T-helper 22 cell (primary cell): ENCODE measurements at places on chromosomes 1 and 21.

- DNase-seq: no peak
Observed at GRCh38 chr1:228437424-228437962, 20.8 kb upstream of the TRIM17 start.

DNA sequence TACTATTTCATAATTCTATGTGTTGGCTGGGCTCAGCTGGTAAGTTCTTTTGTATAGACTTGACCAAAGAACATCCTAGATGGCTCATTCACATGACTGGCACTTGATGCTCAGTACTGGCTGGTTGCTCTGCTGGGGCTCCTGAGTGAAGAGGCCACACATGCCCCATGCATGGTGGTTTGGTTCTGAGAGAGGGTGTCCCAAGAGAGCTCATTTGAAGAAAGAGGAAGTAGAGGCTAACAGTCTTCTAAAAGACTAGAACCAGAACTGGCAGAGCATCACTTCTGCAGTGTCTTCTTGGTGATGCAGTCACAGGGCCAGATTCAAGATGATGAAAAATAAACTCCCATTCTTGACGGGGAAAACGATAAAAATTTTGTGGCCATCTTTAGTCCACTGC lies 5.2 kb upstream of the BACH1 start:
- no peak for DNase-seq

DNA sequence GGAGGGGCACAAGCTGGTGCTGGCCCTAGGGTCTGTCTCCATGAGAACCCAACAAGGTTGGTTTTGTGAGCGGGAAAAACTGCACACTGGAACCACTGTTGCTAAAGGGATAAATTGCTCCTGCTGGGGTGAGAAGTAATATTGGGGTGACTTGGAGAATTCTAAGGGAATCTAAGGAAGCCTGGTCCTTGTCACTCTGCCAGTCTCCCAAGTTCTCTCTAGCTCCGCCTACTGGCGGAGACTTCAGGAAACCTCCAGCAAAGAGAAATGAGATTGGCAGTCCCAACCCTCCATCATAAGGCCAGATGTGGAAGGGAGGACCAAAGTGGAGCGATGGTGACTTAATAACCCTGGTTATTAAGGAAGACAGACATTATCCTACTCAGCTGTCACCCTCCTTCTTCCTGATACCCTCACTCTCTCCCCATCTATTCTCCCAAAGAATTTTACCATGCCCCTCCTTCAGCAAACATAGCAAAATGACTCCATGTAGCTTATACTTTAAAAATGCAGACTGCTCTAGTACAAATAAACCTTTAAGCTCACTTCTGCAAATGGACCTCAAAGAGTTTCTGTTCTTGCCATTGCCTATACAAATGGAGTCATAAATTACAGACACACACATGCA lies 2.7 kb downstream of the LCE1F start:
- DNase-seq: no peak

- DNase-seq: no peak
Observed at GRCh38 chr1:88736633-88737248, 52.7 kb downstream of the PKN2 start.

DNA sequence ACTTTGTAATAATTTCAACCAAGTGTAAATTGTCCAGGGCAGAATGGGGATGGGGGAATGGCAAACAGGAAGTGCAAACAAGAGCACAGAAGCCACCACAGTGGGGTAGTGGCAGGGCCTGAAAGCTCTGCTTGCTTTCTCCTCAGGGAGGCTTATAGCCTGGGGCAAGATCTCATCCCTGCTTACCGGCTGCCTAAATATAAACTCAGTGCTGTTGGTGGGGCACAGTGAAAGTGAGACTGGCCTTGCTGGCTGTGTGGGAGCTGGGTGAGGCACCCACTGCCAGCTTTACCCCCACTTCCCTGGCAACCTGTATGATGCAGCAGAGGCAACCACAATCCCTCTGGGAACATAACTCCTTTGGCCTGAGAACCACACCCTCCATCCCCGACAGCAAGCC lies 15.2 kb downstream of the STYXL2 start:
- DNase-seq: no peak

DNA sequence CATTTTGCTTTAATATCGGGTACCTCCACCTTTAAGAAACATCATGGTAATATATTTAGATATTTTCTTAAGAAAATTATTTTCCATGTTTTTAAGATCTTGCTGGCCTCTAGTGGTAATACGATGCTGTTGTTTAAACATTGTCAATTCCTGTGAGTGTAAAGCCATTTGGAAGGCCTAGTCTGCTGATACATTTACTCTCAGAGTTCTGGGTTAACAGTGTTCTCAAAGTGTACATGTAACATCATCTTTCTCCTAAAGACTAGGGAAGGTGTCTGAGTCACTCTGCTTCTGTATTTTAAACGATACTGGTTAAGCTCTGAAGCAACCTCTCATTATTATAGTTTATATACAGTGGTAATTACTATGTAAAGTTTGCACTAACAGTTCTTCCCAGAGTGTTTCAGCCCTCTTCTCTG lies 189.1 kb downstream of the RASAL2 start:
- DNase-seq: no peak

DNA sequence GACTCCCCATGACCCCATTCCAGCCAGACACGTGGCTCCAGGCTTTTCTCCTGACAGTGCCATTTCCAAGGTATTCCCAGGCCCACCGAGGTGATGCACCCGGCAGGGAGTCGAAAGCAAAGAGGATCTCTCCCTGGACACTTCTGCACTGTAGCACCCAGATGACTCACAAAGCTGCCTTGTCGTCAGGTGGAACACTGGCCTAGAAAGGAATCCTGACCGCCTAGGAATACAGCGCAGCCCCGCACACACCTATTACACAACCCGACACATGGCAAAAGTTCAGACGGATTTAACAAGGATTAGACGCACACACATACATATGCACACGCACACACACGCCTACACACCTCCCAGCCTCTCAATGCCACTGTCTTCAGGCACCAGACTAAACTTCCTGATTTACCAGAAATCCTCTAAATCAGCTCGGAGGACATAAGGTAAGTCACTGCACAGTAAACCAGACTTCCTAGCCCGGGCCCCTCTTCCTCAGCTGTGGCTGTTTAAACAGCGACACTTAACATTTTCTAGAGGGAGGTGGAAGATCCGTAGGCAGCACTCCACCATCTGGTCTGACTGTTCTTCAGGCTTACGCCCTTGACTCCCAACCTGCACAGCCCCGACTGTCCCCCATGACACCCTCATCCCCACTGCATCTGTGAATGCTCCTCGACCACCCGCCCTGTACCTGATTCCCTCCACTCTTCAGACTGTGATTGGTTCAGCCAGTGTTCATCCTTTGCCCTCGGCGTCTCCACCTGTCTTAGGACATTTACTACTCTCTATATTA lies 12.7 kb downstream of the FAM89A start:
- DNase-seq: no peak

DNA sequence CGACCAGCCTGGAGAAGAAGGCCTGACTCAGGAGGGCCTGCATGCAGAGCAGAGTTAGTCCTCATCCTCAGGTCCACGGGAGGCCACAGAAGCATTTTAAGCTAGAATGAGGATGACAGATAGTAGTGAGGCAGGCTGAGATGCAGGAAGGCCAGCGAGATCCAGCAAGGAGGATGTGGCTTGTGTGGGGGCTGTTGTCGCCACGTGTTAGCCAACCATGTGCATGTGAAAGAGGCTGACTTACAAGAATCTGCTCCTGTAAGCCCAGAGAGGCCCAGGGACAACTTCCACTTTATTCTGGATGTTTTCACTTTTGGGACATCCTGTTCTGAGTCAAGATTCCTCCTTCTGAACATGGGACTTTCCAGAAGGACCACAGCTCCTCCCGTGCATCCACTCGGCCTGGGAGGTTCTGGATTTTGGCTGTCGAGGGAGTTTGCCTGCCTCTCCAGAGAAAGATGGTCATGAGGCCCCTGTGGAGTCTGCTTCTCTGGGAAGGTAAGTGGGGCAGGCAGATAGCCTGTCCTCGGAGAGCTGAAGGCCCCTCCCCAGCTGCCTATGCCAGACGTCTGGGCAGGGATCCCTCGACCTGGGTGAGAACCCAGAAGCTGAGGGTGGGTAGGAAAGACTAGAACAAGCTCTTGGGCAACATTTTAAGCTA lies at the start of gene SLAMF8:
SLAMF8 (plus strand) TSS at position 433 of the 661 bp plus-strand sequence; CDS start at position 459, 26 bp downstream.
- no peak for DNase-seq

DNA sequence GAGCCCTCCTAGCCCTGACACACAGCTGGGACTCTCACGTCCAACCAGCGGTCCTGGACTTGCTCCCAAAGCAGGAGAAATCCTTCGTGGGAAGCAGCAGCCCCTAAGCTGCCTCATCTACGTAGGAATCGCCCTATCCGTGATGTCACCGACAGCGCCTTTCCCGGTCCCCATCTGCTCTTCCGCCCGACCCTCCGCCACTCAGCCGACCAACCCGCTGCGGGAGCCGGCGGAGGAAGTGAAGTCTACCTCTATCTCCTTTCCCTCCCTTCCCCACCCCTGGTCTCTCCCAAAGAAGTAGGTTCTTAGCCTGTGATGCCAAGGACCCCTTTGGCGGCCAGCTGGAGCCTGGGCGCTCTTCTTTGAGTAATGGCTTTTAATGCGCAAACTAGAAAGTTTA lies 272.1 kb downstream of the FAM72C start:
- no peak for DNase-seq

- DNase-seq: no peak
Observed at GRCh38 chr1:29392036-29392435, 155.7 kb downstream of the PTPRU start.

GRCh38 chr1:154223621-154224020 lies 2.9 kb downstream of the UBAP2L start:
- DNase-seq: no peak

- peak; percentile 74 for DNase-seq
Observed at GRCh38 chr1:203320591-203321272, 15.4 kb downstream of the BTG2 start.

GRCh38 chr1:191034132-191034531 lies 556.5 kb upstream of the BRINP3 start:
- no peak for DNase-seq

DNA sequence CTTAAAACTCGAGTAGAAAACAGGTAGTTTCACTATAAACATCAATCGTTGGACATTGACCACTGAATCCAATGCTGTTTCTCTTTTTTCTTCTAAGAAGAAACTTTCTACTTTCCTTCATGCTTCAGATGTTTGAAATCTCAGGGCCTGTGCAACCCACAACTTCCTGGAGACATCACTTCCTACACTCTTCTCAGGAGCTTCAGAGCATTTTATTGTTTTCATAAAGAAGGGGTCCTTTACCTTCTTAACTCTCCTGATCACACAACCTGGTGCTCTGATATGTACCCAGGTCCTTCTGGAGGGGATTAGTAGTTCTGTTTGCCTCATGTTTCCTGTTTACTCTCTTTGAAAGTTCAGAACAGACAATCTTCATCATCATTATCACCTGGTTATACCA lies 113.0 kb upstream of the VAV3 start:
- DNase-seq: no peak

GRCh38 chr1:10507111-10507879 lies 32.5 kb downstream of the PEX14 start:
- DNase-seq: no peak

GRCh38 chr1:160377585-160378206 lies 10.8 kb downstream of the NHLH1 start:
- no peak for DNase-seq

DNA sequence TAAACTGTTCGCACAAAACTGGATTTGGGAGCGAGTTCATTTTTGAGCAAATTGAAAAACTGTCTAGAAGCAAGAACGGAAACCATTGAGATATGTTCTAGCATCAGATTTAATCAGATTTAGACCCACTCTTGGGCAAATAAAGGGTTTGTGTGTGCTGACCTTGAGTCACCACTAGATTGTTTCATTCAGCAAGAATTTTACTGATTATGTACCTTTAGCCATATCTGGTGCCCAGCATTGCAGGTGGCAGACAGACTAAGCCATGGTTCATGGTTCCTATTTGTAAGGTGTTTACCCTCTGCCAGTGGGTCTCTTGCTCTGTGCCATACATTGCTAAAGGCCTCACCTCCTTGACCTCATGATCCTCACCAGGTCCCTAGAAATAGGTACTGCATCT lies 1.4 kb downstream of the NUDC start:
- DNase-seq: no peak

GRCh38 chr1:6803357-6803756 lies 18.1 kb downstream of the CAMTA1 start:
- DNase-seq: no peak

DNA sequence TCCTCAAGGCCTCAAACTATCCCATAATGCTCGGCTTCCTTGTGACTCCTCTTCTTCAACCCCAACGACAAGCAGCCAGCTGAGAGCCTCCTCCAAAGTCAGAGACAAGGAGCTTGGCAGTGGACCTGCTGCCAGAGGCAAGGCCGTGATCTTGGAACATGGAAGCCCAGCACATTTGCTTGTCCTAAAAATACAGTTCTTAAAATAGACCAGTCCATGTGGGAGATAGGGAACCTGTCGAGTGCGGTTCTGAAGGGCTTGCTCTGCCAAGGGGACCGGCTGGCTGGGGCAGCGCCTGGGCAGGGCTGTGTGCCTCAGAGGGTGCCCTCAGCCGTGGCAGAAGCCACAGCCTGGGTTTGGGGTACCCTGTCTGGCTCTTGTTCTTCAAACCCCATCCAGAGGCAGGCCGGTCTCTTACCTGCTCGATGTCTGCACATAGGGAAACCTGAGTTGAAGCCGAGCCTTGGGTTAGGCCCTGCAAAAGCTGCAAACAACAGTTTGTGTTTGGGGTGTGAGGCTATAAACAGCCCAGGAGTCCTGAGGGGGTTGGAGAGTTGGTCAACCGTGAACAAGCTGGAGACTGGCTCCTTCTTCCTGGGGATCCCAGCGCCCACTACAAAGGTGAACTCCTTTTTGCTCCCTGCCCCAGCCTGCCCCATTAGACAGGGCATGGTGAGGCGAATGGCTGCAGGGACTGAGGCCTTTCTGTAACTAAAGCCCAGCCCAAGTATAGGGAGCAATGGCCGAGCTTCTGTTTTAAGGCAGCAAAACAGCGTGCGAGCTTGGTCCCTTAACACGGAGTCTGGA lies 228.8 kb downstream of the CAMTA1 start:
- no peak for DNase-seq

GRCh38 chr1:9231648-9232332 lies 2.8 kb upstream of the H6PD start:
- no peak for DNase-seq

- DNase-seq: no peak
Observed at GRCh38 chr1:60696512-60696911, 385.8 kb upstream of the NFIA start.

DNA sequence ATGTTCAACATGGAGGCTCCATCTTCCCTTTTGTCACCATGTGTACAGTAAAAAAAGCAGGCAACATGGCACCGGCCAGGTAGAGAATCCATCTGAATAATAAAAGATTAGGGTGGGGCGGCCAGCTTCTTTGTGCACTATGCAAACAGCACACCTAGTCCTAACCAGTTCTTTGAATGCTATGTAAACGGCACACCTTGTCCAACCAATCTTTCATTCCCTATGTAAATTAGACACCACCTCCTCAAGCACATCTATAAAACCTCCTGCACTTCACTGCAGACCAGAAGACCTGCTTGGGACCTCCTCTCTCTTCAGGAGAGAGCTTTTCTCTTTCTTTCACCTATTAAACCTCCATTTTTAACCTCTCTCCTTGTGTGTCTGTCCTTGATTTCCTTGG lies 28.2 kb downstream of the TFB2M start:
- DNase-seq: no peak

- peak; percentile 91 for DNase-seq
Observed at GRCh38 chr1:19485362-19486187, at the start of gene CAPZB. Gene CAPZB, minus strand, starts transcription at chr1:19485539. Its CDS starts 101 bp downstream, at chr1:19485438.

GRCh38 chr1:167777269-167777650 lies 55.5 kb downstream of the MPZL1 start:
- no peak for DNase-seq
